Fibroblast of skin of right quadriceps (primary cell): ENCODE measurements at places on chromosomes 12 and 14.

DNA sequence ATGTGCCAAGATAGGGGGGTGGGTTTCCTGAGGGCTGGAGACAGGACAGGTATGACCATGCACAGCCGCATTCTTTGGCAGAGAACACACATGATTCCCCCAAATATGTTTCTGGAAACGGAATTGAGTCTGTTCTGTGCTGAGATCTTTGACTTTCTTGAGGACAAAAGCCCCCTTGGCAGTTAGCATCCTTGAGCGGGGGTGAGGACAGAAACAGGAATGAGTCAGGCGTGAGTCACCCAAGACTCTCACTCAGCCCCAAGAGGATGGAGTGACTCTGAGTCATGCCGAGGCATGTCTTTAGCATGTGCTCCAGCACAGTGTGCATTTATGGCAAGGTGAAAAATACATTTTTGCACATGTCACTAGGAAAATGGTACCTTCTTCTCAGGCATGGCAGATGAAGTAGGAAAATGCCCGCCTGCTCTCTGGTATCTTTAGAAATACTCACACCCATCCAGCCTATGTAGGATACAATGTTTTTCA, 52.1 kb downstream of the DAD1 start:
- DNase-seq, result peak; percentile 97

- DNase-seq, result no peak
Observed at GRCh38 chr12:94641283-94641682, 9.1 kb downstream of the TMCC3 start.

GRCh38 chr12:108090107-108090899, 38.8 kb upstream of the WSCD2 start:
- DNase-seq, result no peak

DNA sequence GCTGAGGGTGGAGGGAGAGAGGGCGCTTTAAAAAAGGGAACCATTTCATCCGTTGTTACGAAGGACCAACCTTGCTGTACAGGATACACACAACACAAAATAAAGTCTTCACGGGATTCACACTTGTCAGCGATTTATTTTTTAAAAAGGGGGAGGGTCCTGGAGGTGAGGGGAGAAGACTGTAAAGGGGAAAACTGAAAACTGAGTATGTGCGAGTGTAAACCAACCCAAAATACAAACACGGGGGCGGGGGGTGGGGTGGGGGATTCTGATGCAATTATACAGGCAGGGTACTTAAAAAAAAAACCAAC, 499 bp upstream of the PRKAG1 start:
- no peak for DNase-seq

- DNase-seq, result no peak
Observed at GRCh38 chr14:106879241-106879640, 1352.9 kb downstream of the TMEM121 start.

DNA sequence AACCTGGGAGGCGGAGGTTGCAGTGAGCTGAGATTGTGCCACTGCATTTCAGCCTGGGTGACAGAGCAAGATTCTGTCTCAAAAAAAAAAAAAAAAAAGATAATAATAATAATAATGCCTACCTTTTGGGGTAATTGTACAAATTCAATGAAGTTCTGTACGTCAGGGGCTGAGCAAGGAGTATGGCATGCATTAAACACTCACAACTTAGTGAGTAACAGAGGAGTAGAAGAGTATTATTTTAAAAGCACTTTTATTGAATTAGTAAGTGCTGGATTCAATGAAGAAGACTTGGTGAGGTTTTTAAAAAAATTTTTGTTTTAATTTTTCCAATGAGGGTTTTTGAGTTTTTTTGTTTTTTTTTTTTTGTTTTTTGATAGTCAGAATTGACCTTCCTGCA, 783.6 kb upstream of the TBX3 start:
- DNase-seq, result peak; percentile 35

DNA sequence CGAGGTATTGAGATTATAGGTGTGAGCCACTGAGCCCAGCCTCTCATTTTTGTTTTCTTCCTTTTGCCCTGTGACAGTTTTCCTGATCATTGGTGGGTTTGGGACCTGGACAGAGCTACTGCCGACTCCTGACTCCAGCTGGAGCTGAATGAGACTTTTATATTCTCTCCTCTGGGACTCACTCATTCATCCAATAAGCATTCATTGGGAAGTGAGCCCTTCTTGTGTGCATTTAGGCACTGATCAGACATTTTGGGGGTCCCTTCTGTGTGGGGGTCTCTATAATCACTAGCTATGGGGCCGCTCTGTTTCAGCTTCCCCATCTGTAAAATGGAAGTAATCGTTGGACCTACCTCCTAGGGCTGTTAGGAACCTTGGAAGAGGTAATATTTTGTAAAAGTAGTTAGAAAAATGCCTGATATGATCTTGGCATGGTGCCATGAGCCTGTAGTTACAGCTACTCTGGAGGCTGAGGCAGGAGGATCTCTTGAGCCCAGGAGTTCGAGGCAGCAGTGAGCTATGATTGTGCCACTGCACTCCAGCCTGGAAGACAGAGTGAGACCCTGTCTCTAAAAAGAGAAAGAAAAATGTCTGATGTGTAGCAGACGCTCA, 7.2 kb downstream of the SH2B3 start:
- no peak for DNase-seq

- no peak for DNase-seq
Observed at GRCh38 chr14:87449016-87449415, 544.0 kb downstream of the GALC start.

DNA sequence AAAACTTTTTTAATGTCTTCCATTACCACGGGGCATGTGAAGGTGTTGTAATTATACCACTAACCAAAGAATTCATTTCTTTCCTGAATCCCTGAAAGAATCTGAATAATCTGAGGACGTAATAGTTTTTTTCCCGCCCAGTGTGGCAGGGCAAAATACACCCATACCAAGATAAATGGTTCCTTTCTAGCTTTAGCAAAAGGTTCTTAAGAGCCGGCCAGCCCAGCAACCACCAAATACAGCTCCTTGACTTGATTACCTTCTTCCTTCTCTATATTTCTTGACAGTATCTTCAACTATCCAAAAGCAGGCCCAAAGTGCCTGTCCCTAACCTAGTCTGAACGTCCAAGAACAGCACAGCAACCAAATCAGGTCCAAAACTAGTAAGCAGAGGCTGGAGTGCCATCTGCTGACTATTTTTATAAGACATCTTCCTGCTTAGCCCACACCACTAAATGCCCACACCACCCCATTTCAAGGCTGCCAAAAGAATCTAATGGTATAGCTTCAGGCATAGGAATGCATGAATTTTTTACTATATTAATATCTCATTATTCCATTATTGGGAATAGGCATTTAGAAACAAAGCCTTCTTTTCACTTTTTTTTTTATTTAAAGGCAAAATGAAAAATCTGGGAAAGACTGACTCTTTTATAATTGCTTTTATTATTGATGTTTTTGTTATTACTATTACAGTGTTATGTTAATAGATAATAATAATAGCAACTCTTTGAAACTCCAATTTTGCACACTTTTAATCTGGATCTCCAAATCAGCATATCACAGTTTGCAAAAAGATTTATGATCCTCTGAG, 524.4 kb downstream of the MED13L start:
- DNase-seq, result peak; percentile 73

GRCh38 chr14:28877923-28878322, 111.3 kb downstream of the FOXG1 start:
- no peak for DNase-seq

DNA sequence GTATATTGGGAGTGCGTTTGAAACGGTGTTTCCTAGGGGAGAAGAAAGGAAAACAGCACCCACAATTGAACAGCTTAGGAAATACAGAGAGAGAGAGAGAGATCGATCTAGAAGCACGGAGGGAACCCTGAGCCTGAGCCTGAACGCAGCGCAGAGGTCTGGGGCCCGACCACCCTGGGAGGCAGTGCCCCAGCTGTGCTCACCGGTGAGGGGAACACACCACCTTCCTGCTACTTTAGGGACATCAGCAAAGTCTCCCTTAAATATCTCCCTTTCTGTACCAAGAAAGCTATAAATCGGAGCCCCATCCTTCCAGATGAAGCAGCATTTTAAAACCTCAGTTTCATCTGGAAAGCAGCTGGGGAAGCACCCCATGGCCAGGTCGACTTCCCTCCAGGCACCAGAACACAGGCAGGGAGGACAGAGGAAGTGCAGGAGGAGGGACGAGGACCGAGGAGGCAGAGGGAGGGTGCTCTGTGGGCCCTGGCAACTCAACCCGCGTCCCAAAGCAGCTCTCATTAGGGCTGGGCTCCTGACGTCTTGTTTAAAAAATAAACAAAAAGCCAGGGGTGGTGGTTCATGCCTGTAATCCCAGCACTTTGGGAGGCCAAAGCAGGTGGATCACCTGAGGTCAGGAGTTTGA, 12.2 kb downstream of the RIMBP2 start:
- DNase-seq, result no peak

DNA sequence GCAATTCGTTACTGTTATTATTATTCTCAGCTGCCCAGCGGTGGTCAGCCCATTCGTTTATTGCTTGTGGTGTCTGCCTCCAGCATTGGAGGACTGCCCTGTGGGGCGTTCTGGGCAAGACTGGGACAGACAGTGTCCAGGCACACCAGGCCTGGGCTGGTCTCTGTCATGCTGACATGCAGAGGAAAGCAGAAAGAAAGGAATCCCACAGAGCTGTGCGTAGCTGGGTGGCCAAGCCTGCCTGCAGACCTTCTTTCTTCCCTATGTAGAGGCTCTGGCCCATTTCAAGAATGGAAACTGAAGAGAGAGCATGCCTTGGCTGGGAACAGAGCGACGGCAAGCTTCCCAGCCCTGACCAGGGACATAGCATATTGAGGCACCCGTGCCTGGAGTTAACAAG, 525.3 kb upstream of the TBX3 start:
- DNase-seq, result no peak

DNA sequence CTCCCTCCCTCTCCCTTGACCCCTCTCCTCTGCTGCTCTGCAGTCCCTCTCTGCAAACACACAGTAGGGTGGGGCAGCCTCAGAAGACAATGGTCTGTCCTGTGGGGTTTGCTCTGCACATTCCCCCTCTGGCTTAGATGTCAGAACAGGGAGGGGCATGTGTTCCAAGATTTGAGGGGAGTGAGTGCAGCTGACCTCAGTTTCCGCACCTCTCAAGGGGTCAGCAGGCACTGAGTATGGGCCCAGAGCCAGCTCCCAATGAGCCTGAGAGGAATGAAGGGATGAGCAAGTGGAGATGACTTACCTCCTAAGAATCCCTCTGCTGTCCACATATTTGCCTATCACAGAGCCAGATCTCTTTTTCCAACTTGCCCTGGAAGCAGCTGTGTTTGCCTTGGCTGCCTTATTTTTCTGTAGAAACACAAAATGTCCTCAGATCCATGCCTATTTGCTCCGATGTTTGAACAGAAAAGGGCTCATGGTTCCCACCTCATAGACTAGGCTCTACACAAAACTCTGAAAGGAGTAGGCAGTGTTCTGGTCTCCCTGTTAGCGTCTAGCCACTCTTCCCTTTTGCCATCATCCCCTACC, 111.4 kb downstream of the CRACR2A start:
- DNase-seq, result peak; percentile 74

- DNase-seq, result no peak
Observed at GRCh38 chr12:11863478-11863906, 207.2 kb upstream of the BCL2L14 start.

DNA sequence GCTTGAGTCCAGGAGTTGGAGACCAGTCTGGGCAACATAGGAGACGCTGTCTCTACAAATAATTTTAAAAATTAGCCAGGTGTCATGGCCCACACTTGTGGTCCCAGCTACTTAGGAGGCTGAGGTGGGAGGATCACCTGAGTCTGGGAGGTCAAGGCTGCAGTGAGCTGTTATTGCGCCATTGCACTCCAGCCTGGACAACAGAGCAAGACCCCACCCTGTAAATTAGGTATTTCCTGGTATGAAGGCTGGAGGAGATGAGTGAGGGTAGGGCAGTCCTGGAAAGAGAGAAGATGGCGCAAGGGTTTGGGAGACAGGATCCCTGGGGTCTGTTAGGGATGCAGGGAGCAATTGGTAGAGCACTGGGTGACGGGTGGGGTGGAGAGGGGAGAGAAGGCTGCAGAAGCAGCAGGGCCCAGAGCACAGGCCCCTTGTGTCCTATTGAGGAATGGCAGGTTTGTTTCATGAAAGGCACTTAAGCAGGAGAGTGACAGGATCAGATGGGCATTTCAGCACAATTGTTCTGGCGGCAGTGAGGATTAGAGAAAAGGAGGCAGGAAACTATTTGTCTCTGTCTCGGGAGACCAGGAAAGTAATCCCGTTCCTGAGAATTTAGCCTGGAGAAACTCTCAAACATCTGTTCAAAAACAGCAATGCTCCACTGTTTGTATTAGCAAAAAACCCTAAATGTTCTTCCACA, 47.2 kb upstream of the KTN1 start:
- no peak for DNase-seq

GRCh38 chr12:26135010-26135420, 10.2 kb upstream of the BHLHE41 start:
- DNase-seq, result no peak

DNA sequence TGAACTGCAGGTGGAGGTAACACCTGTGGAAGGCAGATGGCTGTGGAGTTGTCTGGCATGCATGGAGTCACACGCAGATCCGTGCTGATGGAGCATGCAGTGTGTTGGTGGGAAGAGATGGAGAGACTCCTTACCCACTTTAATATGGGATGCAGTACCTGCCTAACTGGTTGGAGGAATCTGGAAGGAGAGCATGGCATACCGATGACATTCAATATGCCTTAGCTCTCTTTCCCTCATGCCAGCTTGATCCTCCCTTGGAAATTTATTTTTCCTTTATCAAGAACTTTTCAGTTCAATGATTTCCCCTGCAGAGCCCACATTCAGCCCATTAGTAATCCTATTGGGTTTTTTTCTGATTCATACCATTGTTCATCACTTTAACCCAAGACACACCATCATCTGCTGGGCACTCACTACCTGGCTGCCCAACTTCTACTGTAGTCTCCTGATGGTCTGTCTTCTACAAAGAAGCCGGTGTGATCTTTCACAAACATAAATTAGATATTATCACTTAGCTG, 25.9 kb upstream of the NR2C1 start:
- no peak for DNase-seq

GRCh38 chr12:129701631-129702101, 202.2 kb downstream of the TMEM132D start:
- DNase-seq, result peak; percentile 34

DNA sequence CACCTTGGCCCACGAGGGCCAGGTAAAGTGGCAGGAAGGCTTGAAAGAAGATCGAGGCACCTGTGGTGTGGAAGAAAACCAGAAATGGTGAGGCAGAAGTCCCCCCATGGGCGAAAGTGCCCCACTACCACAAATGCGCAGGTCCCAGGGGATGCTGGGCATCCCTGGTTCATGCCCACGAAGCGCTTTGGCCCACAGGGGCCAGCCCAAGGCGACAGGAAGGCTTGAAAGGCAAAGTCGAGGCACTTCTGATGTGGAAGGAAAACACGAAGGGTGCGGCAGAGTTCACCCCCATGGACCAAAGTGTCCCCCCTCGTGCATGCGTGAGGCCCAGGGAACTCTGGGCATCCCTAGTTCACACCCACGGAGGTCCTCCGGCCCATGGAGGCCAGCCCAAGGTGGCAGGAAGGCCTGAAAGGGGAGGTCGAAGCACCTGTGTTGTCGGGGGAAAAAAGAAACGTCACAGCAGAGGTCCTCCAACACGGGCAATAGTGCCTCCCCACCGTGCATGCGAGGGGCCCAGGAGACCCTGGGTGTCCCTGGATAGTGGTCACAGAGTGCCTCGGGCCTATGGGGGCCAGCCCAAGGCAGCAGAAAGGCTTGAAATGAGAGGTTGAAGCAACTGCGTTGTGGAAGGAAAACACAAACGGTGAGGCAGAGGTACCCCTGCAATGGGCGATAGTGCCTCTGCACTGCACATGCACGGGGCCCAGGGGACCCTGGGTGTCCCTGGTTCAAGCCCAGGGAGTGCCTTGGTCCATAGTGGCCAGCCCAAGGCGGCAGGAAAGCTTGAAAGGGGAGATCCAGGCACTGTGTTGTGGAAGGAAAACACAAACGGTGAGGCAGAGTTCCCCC, 373.9 kb downstream of the ALG10 start:
- DNase-seq, result no peak
